Heart left ventricle (tissue), 16 donors: ENCODE measurements at places on chromosomes 1 and 21. TPM values are rescaled to one million over a fixed set of nuclear protein-coding genes. Genes with fewer than 3 reads are reported as not detected.

The DISP3 gene
- 0.45 TPM for total RNA-seq

DNA sequence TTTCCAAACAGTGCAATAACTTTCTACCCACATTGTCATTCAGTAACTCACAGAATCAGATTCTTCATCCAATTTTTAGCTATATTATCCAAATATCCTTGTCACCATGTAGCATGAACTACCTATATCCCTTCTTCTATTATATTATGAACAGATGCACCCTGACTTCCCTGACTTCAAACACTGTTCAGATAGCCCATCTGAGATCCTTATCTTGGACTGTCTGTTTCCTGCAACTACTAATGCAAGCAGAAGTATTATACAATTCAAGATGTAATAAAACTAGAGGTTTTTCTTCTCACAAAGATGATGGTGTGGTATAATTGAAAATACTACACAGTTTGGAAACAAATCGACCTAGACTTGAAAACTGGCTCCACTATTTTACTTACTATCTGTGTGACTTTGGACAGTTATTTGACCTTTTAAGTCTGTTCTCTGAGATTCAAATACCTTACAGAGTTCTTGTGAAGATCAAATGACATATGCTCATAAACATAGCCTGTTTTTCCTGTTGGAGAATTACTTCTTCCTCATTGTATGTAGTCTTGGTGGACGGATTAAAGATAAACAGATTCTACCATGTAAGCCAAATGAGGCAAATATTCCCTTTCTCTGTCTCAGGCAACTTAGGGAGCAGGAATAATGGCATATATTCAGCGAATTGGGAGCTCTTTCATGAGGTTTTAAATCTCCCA is 407.9 kb upstream of the ZRANB2 start:
- no peak for DNase-seq

DNA sequence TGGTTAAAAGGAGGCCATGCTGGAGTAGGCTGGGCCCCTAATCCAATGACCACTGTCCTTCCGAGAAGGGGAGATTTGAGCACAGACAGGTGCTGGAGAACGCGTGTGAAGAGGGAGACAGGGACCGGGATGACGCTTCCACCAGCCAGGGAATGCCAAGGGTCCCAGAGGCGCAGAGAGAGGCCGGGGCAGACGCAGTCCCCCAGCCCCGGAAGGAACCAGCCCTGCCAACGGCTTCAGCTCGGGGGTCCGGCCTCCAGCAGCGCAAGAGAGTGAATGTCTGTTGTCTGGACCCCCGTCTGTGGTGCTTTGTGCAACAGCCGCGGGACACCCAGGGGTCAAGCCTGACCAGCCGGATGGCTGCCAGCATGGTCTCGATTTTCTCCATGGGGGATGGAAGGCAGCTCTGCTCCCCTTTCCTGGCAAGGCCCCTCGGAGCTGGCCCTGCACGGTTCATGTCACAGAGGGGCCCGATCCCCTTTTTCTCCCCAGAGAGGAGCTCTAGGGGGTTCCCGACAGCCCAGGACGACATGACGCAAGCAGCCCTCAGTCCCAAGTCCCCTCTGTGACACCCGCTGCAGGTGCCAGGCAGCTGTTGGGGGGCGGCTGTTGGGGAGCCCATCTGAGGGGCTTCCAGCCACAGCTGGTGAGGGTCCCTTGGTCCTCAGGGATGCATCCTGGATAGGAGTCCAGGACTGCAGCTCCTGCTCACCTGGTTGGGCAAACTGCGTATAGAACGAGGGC is 73.5 kb downstream of the SIK1 start:
- no peak for DNase-seq

The LGR6 gene
- 1.3 TPM for total RNA-seq

DNA sequence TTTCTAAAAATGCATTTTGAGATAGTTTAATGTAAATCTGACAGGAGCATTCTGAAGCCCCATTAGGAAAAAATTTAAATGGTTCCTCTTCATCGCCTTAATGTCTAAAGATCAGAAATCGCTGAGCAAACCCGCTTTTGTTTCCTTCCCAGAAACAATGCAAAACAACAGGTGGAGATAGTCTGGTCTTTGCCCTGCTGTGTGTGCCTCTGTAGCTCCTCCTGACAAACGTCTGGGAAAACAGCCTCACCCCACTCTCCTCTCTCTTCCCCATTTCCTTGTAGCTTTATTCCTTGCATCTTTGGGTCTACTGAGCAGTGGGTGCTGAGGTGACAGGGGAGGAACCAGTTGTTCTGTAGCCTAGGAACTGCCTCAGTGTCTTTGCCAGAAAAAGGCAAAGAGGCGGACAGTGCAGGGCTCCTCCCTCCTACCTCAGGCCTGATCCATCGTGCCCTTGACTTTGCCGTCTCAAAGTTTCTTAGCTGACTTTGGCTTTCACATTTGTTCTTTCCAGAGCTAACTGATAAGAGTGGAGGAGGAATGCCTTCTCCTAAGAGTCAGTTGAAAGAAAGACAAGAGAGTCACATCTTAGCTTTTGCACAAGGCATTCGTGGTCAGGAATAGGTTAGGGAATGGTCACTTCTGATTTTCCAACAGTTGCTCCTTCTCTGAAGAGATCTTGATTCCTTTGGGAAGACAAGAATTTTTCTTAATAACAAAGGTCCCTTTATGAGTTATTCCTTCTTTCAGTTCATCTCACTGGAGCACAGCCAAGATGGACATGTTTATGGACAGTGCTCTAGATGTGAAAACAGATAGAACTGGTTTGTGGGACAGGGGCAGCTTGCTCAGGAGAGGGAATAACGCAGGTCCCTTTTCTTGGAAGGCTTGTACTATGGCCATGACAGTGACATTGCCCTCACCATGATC is 24.9 kb downstream of the SYT11 start:
- no peak for DNase-seq

- no peak for DNase-seq
Observed at GRCh38 chr1:102897557-102897956, 210.8 kb downstream of the COL11A1 start.

GRCh38 chr1:226656601-226657277 is 82.3 kb downstream of the ITPKB start:
- no peak for DNase-seq

The FCRLB gene
- total RNA-seq: 0.36 TPM

DNA sequence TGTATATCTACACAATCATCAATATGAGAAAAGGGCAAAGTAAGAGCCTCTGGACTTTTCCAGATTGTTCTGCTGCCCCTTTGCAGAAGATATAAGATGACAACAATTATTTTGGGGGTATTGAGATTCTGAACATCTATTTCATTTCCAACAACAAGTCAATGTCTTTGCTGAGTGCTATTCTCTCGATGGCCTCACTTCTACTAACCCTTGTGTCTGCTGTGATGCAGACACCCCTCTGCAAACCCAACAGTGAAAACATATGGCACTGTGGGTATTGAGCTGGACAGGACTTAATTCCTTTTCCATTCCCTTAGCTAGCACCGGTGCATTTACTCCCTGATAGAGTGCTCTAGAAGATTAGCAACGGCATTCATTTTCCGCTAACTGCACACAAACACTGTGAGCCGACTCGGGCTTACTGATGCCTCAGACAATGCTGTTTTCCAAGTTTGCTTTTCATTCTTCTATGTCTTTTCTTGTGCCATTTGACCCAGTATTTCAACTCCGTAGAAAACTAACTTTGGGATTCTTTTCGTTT is 33.4 kb upstream of the SMYD2 start:
- DNase-seq: no peak
